ENCODE measurements at places on chromosomes 3 and 15. TPM values are rescaled to one million over a fixed set of nuclear protein-coding genes. Genes with fewer than 3 reads are reported as not detected.

The SLC28A2 gene
- total RNA-seq: not detected

The LIPH gene
- not detected for total RNA-seq

The PATL2 gene
- 43.5 TPM for total RNA-seq

The PTPRG gene
- total RNA-seq: 0.23 TPM

The TRPM1 gene
- not detected for total RNA-seq

The KIF7 gene
- total RNA-seq: 0.20 TPM

- no peak for DNase-seq
These were observed 15.9 kb upstream of the UMPS start for GRCh38 chr3:124714223-124714853.

GRCh38 chr3:37214076-37214475 is 39.7 kb upstream of the LRRFIP2 start:
- DNase-seq: no peak

- DNase-seq: no peak
These were observed 175.0 kb downstream of the KLF13 start for GRCh38 chr15:31501536-31502157.

DNA sequence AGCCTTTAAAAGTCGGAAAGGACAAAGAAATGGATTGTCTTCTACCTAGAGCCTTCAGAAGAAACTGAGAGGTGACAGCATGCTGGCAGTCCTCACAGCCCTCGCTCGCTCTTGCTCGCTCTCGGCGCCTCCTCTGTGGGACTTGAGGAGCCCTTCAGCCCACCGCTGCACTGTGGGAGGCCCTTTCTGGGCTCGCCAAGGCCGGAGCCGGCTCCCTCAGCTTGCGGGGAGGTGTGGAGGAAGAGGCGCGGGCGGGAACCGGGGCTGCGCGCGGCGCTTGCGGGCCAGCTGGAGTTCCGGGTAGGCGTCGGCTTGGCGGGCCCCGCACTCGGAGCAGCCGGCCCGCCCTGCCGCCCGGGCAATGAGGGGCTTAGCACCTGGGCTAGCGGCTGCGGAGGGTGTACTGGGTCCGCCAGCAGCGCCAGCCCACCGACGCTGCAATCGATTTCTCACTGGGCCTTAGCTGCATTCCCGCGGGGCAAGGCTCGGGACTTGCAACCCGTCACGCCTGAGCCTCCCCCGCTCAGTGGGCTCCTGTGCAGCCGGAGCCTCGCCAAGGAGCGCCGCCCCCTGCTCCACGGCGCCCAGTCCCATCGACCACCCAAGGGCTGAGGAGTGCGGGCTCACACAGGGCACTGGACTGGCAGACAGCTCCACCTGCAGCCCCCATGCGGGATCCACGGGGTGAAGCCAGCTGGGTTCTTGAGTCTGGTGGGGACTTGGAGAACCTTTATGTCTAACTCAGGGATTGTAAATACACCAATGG is 953.8 kb upstream of the GBE1 start:
- no peak for DNase-seq

DNA sequence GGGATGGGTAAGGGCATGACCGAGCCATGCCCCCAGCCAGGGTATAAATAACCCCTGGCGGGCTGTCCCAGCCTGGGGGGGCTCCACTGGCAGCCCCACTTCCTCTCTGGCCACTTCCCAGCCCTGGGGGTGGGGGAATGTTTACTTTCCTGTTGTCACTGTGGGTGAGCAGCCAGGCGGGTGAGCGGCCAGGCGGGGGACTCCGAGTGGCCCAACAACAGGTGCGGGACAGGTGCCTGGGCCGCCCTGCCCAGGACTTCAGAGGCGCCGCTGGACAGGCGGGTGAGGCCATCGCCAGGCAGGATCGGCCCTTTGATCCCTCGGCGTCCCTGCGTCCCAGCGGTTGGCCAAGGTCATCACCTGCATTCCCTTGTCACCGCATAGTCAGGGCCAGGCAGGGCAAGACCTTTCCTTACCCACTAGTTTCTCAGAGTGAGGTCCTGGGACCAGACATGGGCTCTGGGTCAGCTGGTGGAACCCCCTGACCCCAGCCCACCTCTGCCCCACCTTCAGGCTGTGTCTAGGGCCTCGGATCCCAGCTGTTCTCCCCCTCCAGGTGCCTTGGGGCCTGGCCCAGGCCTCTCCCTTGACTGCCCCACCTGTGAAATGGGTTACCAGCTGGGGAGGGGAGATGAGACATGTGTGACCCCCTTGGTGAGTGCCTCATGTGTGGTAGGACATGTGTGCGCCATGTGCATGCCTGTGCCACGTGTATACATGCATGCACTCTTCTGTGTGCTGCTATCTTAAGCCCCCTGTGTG is 16.6 kb downstream of the SEMA3F start:
- no peak for DNase-seq

- no peak for DNase-seq
These were observed 301.4 kb downstream of the RBMS3 start for GRCh38 chr3:29582273-29582672.

- DNase-seq: no peak
These were observed 14.8 kb downstream of the CRYGS start for GRCh38 chr3:186529201-186529999.

GRCh38 chr3:29152379-29152778 is 128.5 kb upstream of the RBMS3 start:
- no peak for DNase-seq

- no peak for DNase-seq
These were observed 40.6 kb downstream of the MYO5C start for GRCh38 chr15:52255008-52255407.
